NCI-H187 treated with DMSO at 0.1 percent for 48 hours (cell line): ENCODE measurements at places on chromosomes 3 and 15.

DNA sequence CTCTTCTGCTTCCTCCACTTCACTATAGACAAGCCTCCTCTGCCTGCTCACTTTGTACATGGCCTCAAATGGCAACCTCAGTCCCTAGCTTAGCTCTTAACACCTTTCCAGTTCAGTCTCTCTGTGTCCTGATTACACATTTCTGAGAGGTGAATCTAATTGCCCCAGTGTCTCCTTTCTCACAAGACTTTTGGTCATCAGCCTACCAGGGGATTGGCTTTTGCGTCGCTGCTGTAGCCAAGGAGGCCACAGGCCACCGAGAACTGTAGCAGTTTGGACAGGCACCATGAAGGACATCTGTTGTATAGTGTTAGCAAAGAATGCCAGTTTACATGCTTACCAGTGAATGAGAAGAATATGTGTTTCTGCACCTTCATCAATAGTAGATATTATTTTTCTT, 8.5 kb downstream of the IREB2 start:
- no peak for DNase-seq

DNA sequence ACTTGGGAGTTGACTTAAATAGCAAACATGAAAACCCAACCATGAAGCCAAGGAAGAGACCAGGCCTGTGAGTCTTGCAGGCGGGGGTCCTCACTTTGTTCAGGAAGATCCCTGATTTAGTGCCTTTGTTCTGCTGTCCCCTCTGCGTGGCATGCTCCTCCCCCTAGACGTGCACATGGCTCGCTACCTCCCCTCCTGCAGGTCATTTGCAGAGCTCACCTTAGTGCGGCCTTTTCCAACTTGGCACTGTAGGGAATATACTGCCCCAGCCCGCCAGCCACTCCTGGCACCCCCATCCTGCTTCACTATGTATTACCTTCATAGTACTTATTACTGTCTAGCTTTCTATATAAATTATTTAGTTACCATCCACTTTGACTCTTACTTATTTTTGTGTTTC, 18.3 kb downstream of the GXYLT2 start:
- DNase-seq: no peak

DNA sequence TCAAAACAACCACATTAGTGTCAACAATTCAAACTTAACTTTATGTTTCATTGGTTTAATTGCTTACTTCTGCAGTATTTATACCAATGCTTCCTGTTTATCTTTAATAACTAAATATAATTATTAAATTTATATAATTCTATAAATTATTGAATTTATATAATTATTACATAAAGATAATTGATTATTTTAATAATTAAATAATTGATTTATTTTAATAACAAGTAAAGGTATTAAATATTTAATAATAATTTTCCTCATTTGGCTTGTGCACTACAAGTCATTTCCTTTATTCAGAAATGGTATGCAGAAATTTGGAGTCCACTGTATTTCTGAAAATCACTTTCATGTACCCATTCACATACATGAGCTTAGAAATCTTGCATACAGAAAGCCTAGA, 156.2 kb upstream of the NSMCE3 start:
- DNase-seq: no peak

- no peak for DNase-seq
These were observed 1121.4 kb upstream of the ALCAM start for GRCh38 chr3:104245261-104245660.

DNA sequence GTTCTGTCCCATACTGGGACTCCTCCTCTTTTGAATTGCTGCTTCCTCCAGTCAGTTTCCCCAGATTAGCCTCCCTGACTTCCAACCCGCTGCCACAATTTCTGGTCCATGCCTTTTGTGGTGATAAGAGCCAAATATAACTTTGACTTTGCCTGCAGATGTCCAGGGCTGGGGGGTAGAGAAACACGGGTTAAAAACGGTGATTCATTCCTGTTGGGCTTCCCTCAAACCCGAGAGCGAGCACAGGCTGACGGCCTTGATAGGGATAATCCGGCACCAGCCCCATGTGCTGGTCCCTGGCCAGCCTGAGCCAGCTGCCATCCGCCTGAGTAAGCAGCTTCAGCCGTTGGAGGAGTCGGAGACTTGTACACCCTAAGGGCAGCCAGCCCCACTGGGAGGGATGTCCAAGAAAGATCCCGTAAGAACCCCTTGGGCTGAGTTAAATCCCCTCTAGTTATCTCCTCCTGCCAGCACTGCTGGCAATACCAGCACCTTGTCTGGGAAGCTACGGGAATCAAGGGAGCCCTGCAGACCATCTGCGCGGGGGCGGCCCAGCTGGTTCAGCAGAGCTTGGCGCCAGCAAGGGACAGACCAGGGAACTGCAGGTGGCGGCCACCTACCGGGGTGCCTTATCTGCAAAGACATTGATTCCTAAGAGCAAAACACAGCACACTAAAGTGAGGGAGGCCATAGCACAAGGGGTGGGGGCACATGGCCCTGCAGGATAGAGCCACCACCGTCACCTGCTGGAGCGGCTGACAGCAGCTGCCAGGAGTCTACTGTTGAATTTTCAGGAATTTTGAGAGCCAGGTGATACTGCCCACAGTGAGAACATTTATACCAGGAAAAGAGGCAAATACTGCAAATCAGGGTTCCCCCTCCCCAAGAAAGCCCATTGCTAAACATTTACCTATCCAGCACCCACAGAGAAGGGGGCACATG, 18.1 kb downstream of the CSPG4 start:
- DNase-seq: no peak

- no peak for DNase-seq
These were observed 10.4 kb downstream of the CLDN11 start for GRCh38 chr3:170429050-170429449.

GRCh38 chr3:132432639-132433038, 15.3 kb downstream of the DNAJC13 start:
- no peak for DNase-seq

- no peak for DNase-seq
These were observed 2.3 kb upstream of the UACA start for GRCh38 chr15:70765504-70766281.

DNA sequence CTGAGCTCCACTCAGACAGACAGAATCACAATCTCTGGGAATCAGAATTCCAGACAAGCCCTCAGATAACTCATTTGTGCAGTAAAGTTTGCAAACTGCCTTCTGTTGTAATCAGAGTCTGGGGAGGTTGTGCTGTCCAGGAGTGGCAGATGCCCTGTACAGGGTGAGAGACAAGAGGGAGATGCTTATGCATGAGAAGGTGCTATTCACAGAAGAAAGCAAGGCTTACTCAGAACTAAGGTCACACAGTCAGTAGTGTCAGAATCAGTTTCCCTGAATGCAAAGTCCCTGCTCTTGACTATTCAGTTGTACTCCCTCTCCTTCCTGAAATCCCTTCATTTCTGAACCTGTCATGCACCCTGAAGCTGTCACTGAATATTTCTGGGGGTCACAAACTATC, 43.7 kb downstream of the SRPRB start:
- no peak for DNase-seq

- no peak for DNase-seq
These were observed 284.0 kb upstream of the GADL1 start for GRCh38 chr3:31178467-31178866.

- DNase-seq: no peak
These were observed 129.5 kb downstream of the ATP8B4 start for GRCh38 chr15:49989498-49989897.

DNA sequence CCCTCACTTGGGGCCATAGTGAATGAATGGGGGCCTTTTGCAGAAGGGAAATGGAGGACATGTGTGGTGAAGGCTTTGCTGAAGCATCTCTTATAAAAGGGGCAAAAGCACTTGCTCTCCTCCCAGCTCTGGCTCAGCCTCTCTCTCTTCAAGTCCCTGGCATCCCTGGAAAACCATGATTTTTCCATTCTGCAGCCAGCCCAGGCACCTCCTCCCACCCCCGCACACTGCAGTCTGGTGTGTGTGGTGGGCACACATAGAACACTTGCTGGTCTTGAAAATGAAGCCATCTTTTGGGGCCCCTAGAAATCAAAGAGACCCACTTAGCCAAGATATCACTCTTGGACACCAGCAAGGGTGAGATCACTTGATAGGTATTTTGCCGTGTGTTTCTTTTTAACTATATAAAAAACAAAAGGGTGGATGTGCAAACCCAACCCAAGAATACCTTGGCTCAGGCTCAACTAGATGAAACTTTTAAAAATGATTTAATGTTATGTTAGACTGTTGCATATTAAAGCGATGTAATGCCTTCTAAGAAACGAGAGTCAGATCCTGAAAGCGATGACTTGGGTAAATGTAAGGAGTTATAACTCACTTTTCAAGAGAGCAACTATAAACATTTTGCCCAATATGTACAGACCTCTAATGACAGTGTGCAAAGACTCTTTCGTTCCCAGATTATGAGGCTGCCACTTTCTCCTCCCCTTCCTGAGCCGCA, 16.4 kb upstream of the ALDH1A3 start:
- no peak for DNase-seq

DNA sequence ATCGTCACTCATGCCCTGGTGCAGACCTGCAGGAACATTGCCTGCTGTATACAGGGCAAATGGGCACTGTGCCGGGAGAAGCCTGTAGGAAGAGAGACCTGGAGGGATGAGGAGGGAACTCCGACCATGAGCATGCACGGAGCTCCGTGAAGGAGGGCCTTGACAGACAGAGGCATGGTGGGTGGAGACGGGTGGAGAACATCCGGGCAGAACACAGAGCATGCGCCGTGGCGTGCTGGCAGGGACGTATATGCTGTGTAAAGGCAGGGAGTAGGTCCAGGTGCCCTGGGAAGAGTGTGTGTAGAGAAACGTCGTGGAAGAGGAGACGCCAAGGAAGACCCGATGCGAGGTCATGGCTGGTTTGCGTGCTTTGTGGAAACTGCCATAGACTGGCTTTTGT, 133.0 kb upstream of the FAN1 start:
- no peak for DNase-seq

- no peak for DNase-seq
These were observed 43.8 kb downstream of the NCEH1 start for GRCh38 chr3:172666873-172667694.

- no peak for DNase-seq
These were observed 164.8 kb downstream of the ERC2 start for GRCh38 chr3:56303487-56303886.

- no peak for DNase-seq
These were observed 12.1 kb upstream of the XRN1 start for GRCh38 chr3:142459929-142460328.

DNA sequence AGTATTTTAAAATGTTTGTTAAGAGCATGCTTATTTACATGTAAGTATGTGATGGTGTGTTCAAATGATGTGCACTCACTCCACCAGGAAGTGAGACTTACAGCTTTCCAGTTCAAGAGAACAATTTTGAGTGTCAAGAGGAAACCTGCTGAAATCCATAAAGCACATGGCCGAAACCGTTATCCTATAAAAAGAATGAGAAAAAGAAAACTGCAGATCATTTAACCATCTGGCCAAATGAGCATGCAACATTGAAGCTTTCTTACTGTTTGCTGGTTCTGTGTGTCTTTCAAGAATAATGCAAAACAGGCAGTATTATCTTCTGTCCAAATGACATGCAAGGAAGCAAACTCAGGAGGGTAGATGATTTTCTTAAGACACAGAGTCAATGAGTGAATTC, 26.3 kb downstream of the GABRR3 start:
- DNase-seq: no peak

DNA sequence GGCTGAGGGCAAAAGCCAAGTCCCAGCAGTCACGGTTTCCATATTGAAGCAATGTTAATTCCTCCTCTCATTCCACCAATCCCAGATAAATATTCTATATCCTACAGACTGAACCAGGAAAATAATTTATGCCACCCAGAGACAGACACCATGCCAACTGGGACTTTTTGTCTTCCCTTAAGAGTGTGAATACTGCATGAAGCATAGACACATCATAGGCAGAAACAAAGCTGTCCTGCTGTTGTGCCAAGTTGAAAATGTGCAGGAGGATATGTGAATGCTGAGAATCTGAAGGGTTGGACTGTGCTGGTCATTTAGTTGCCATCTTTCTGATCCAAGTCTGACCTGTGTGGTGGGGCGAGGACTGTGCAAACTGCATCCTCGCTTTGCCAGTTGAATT, 37.7 kb downstream of the RFTN1 start:
- DNase-seq: no peak

DNA sequence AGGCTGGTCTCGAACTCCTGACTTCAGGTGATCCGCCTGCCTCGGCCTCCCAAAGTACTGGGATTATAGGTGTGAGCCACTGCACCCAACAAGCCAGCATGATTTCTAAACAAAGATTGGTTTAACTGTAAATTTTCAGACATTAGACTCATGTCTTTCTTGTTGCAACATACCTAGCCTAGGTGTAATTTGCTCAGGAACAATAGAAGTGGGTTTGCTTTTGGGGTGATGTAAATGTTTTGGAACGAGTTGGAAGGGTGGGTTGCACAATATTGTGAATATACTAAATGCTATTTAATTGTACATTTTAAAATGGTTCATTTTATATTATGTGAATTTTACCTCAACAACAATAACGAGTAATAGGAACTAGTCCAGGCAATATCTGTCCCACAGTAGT, 7.1 kb downstream of the CCR4 start:
- DNase-seq: no peak

DNA sequence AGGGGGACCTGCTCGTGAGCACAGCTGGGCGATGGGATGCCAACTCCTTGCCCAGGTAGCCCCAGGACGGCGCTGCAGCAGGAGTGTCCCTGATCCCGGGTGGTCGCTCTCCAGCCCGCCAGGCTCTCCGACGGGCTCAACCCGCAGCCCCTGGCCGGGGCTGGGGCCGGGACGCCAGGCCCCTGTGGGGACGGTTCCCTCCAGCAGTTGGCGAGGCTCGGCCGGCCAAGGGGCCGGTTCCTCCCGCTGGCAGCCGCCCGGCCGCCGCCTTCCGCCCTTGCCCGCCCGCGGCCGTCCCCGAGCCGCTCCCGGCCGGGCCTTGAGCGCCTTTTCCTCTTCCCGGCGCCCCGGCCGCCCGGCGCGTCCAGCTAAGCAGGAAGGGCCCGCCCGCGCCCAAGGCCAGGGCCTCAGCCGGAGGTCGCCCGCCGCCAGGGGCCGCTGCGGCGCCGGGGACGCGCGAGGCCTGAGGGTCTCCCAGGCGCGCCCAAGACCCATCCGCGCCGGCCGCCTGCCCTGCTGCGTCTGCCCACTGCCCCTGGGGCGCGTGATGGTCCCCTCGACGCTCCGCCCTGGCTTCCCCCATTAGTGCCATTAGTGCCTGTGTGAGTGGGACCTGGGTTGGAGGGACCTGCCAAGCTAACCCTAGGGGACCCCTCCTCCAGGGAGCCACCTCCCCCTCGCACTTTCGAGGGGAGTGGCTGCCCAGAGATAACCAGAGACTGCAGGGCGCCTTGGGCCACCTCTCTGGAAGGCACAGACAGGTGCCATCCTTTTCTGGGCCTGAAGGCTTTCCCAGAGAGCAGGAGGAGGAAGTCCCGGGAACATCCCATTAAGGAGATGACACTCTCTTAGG, 106.4 kb downstream of the FBLN2 start:
- DNase-seq: no peak

DNA sequence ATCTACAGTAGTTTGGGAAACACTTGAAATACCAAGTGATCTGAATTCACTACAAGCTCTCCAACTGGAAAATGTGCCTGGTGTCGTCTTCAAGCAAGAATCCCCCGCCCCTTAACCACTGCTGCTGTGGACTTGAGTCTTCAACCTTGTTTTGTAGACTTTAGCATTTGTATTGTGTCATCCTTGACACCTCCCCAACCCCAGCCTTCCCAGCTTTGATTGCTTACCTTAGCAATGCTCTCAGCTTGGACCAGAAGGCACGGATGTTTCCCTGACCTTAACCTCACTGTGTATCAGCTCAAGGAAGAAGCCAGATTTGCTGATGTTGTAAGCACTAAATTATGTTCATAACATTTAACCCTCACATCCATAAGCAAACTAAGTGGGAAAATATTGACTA, 146.4 kb downstream of the IGF1R start:
- no peak for DNase-seq
